Spinal cord (tissue), 10 donors: ENCODE measurements at places on chromosomes 2 and 18. TPM values are rescaled to one million over a fixed set of nuclear protein-coding genes. Genes with fewer than 3 reads are reported as not detected.

KRTCAP3 gene
- 2.6 TPM for polyA plus RNA-seq

GRCh38 chr2:83531206-83531826 lies 927.8 kb downstream of the SUCLG1 start:
- DNase-seq = no peak
- no peaks in the 10 kb centered on the region for H3K36me3 ChIP-seq
- no peak overlapping the region for H3K27ac ChIP-seq

GRCh38 chr2:234853729-234854128 lies 98.1 kb upstream of the SH3BP4 start:
- no peaks in the 10 kb centered on the region for H3K4me1 ChIP-seq
- no peak overlapping the region for H3K27ac ChIP-seq
- H3K27me3 ChIP-seq = no peaks in the 10 kb centered on the region
- H3K4me3 ChIP-seq = no peak overlapping the region
- DNase-seq = no peak

- H3K27me3 ChIP-seq = no peaks in the 10 kb centered on the region
- no peak overlapping the region for H3K4me3 ChIP-seq
- H3K27ac ChIP-seq = no peak overlapping the region
- peaks cover 98% of the 10 kb centered on the region for H3K36me3 ChIP-seq
Measured at GRCh38 chr2:98569197-98569793, 39.0 kb downstream of the COA5 start.

- H3K27me3 ChIP-seq = no peaks in the 10 kb centered on the region
- no peaks in the 10 kb centered on the region for H3K4me1 ChIP-seq
- no peak overlapping the region for H3K27ac ChIP-seq
- no peak for DNase-seq
- H3K4me3 ChIP-seq = no peak overlapping the region
- no peaks in the 10 kb centered on the region for H3K36me3 ChIP-seq
Measured at GRCh38 chr2:180196419-180196977, 189.4 kb upstream of the CWC22 start.

DNA sequence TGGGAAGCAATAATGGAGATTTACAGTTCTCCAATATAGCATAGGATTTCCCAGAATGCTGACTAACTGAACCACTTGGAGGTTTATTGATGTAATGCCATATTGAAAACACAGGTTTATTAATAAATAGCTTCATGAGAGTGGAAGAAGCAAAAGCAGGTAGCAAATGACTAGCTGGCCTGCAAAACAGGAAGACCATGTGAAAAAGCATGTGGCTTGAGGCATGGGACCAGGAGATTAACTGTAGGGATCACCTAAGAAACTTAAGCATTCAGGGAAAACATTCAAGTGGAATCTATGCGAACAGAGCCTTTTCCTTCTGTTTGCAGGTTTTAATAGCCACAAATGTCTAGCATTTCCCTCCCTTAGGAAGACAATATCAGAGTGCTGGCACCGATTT lies 679.7 kb downstream of the ZEB2 start:
- H3K27ac ChIP-seq = no peak overlapping the region
- H3K36me3 ChIP-seq = no peaks in the 10 kb centered on the region
- H3K4me3 ChIP-seq = no peak overlapping the region

GRCh38 chr2:234691214-234691575 lies 194.3 kb upstream of the ARL4C start:
- H3K4me3 ChIP-seq = no peak overlapping the region
- H3K36me3 ChIP-seq = no peaks in the 10 kb centered on the region
- no peaks in the 10 kb centered on the region for H3K27me3 ChIP-seq

HOXD10 gene
- polyA plus RNA-seq = 0.98 TPM

QPCT gene
- polyA plus RNA-seq = 25.6 TPM

DNA sequence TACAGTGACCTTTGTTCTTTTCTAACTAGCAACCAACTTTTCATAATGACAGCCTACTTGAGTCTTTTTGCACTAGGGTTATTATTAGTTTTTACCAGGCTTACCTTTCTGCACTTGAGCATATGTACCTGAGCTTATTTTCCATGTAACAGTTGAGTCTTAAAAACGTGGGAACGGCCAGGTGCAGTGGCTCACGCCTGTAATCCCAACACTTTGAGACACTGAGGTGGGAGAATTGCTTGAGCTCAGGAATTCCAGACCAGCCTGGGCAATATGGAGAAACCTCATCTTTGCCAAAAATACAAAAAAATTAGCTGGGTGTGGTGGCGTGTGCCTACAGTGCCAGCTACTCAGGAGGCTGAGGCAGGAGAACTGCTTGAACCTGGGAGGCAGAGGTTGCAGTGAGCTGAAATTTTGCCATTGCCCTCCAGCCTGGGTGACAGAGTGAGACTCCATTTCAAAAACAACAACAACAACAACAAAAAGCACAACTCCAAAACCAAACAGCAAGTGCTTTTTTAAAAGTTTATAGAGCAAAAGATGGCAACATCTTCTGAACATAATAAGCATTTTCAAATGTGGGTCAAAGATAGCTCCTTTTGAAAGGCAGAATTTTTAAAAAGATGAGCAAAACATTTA lies 57.1 kb upstream of the CD28 start:
- H3K27me3 ChIP-seq = no peaks in the 10 kb centered on the region
- peak overlapping the region; percentile 36 for H3K27ac ChIP-seq
- H3K4me1 ChIP-seq = peaks cover 11% of the 10 kb centered on the region
- no peak for DNase-seq
- H3K4me3 ChIP-seq = no peak overlapping the region
- no peaks in the 10 kb centered on the region for H3K36me3 ChIP-seq

STARD6 gene
- polyA plus RNA-seq = not detected

RIT2 gene
- 30.1 TPM for polyA plus RNA-seq

ERBB4 gene
- polyA plus RNA-seq = 20.0 TPM

ALK gene
- polyA plus RNA-seq = 16.7 TPM

DNA sequence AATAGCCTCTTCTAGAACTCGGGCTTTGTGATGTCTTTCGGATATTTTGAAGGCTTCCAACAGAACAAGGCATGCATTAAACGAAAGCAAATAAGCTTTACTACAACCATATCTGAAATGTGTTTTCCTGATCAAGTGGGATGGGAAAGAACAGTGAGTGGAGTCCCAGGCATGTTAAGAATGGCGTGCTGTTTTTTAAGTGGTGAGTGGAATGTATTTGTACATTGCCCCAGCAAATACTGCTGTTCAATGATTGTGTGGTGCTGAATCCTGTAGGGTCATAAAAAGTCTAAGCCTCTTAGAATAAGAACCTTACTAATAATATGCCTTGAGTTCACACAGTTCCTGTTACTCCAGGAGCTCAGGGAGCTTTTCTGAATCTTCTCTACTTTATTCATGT lies 52.5 kb downstream of the POMC start:
- H3K4me3 ChIP-seq = no peak overlapping the region
- H3K4me1 ChIP-seq = no peaks in the 10 kb centered on the region
- no peak for DNase-seq

DNA sequence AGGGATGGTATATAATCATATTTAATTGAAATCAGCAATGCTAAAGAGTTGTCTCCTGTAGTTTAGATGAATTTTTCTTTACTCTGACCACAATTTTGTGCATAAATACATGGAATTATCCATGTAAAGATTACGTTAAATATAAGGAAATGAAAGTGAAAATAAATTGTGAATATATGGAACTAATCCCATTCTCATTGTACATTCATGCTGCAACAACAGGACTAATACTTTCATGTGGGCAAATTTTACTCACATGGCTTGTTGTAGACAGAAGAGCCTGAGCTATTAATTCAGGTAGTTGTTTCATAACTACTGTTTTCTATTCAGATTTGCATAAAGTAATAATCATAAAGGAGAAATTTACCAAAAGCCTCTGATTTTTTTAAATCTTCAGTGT lies 357.8 kb downstream of the ARHGAP15 start:
- no peaks in the 10 kb centered on the region for H3K36me3 ChIP-seq
- no peak overlapping the region for H3K27ac ChIP-seq
- no peaks in the 10 kb centered on the region for H3K27me3 ChIP-seq
- no peak for DNase-seq
- H3K4me3 ChIP-seq = no peak overlapping the region

C2orf72 gene
- 67.4 TPM for polyA plus RNA-seq

DNA sequence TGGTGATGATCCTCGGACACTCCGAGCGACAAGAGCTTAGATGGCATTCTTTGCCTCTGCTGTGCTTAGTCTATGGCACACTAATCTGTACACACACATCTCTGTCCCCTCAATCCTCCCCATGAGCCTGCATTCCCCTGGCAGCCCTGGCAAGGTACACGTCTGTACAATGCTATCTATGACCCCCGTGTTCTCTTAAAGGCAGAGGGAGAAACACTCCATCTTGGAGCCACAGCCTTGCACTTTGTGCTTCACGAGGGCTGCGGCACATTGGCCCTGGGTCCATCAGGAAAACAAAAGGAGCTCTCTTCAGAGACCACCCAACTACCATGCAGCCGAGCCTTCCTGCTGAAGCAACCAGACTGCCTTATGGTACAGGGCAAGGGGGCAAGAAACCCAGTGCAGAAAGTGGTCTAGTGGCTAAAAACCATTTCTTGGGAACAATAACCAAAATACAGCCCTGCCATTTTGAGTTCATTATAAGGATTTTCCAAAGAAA lies 42.5 kb downstream of the STEAP3 start:
- no peak for DNase-seq
- H3K27me3 ChIP-seq = no peaks in the 10 kb centered on the region
- H3K4me3 ChIP-seq = no peak overlapping the region
- H3K27ac ChIP-seq = no peak overlapping the region
- H3K36me3 ChIP-seq = peaks cover 4% of the 10 kb centered on the region

DNA sequence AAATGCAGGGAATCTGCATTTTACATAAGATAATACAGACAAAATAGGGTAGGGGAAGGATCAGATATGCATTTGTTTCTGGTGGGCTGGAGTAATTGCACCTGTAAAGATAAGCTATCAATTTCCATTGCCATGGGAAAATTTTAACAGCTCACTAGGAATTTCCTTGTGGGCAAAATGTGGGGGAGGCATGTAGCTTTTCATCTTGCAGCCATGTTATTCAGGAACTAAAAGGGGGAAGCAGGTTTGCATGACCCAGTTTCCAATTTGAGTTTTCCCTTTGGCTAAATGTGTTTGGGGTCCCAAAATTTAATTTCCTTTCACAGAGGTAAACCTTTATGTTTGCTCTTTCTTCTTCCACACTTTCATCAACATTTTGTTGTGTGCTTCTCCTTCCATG lies 624.4 kb downstream of the NYAP2 start:
- DNase-seq = no peak
- no peaks in the 10 kb centered on the region for H3K4me1 ChIP-seq
- H3K36me3 ChIP-seq = no peaks in the 10 kb centered on the region
- no peak overlapping the region for H3K4me3 ChIP-seq

DNA sequence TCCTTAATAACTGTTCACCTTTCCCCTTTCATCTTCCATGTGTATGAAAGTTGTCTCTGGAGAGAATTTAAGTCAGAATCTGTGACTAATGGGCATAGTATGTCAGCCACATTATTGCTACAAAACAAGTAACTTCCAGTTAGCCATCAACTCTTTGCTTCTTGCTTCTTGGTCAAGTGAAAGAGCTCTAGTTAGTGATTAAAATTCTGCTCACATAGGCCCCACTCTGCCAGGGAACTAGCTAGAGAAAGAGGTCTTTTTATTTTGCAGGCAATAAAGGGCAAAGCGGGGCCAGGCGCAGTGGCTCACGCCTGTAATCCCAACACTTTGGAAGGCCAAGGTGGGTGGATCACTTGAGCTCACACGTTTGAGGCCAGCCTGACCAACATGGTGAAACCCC lies 64.6 kb downstream of the COLEC12 start:
- H3K36me3 ChIP-seq = no peaks in the 10 kb centered on the region
- H3K4me3 ChIP-seq = no peak overlapping the region
- DNase-seq = peak; percentile 71
- peaks cover 10% of the 10 kb centered on the region for H3K4me1 ChIP-seq

DNA sequence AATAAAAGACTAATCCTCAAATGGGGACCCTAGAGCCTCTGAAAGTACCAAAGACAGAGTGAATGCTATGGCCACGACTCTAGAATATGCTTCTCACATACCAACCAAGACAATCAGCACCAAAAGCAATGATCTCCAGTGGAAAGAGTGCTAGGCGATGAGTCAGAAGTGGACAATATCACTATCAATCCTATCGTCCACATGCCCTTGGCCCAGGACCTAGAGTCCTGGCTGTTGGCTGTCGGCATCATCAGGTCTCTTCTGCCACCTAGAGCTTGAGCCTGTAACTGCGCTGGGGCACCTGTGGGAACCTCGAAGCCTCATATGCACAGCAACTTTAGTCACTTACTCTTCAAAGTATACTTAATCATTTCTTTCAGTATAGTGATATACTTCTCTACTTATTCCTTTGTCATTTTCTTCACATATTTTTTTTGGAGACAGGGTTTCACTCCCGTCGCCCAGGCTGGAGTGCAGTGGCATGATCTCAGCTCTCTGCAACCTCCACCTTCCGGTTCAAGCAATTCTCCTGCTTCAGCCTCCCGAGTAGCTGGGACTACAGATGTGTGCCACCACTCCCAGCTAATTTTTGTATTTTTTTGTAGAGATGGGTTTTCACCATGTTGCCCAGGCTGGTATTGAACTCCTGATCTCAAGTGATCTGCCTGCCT lies 29.7 kb downstream of the NOL10 start:
- H3K4me3 ChIP-seq = no peak overlapping the region
- no peak overlapping the region for H3K27ac ChIP-seq
- no peaks in the 10 kb centered on the region for H3K4me1 ChIP-seq
- H3K36me3 ChIP-seq = peaks cover 38% of the 10 kb centered on the region
- peak; percentile 7 for DNase-seq

DNA sequence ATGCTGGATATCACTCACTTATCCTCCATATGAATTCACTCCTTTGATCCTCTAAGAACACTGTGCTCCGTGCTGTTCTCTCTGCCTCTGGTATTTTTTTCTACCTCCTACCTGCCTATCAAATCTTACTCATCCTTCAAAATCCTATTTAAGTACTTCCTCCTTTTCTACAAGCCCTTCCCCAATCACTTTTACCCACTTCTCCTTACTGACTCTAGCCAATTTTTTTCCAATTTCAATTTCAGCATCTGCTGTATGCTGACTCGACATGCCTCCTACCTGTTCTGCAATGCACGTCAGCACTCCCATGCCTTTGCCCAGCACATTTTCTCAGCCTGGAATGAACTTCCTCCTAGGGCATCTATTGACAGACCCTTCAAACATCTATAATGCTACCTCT lies 37.3 kb upstream of the LNPK start:
- H3K36me3 ChIP-seq = no peaks in the 10 kb centered on the region
- DNase-seq = no peak
- no peaks in the 10 kb centered on the region for H3K27me3 ChIP-seq
- H3K27ac ChIP-seq = no peak overlapping the region
- no peak overlapping the region for H3K4me3 ChIP-seq
